ENCODE measurements at places on chromosomes 12 and 14.

DNA sequence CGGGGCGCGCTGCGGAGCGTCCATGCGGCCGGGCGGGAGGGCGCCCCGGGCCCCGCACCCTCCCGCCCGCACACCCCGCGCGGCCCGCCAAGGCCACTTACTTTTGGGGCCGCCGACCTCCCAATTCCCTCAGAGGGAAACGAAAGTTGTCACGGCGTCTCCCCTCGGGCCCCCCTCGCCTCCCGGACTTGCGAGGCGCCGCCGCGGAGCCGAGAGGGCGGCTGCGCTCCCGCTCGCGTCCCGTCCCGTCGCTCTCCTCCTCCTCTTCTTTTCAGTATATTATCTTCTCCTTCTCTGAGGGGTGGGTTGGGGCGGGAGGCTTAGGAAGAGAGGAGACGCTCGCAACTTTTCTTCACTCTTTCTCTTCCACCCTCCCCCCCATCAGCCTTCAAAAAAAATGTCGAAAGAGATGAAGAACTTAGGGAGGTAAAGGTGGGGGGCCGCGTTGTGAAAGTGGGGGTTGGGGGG, 613 bp downstream of the DUSP16 start:
- no peak for DNase-seq

- DNase-seq = no peak
Measured at GRCh38 chr12:81245907-81246570, 168.2 kb downstream of the ACSS3 start.

DNA sequence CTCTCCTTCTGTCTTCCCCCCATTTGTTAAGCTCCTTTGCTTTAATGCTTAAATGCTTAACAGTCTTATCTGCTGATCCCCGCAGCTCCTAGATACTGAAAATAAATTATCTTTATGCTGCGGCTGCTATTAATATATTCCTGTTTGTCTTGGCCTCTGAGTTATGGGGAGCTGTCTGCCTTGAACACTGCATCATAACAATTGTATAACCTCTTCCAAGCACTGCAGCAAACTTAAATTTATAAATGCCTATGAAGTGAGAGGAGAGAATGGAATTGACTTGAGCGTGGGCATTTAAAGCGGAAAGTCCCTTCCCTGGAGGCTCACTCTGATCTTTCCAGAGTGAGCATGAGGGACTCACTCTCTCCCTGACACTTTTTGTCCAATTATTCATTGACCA, 23.1 kb upstream of the DCP1B start:
- no peak for DNase-seq

- DNase-seq = no peak
Measured at GRCh38 chr12:104686196-104686595, 229.4 kb downstream of the CHST11 start.

GRCh38 chr12:4719821-4720636, at the start of gene GALNT8:
TSS of gene GALNT8 (plus strand) at chr12:4720400. CDS start at chr12:4720678, 278 bp downstream.
- DNase-seq = no peak

DNA sequence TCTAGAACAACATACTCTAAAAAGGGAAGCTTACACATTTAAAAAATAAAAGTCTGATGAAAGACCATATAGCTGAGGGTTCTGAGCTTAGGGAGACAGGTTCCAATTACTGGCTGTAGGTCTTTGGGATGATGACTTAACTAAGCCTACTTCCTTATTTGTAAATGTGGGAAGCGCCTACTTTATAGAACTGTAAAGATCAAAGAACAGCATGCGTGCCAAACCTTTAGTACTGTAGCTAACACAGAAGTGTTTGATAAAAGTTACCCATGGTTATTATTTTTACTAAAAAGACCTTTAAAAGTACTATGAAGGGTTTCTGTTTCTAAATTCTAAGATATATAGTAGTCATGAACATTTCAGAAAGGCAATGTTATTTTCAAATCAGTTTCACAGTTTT, 35.7 kb downstream of the STK38L start:
- no peak for DNase-seq

DNA sequence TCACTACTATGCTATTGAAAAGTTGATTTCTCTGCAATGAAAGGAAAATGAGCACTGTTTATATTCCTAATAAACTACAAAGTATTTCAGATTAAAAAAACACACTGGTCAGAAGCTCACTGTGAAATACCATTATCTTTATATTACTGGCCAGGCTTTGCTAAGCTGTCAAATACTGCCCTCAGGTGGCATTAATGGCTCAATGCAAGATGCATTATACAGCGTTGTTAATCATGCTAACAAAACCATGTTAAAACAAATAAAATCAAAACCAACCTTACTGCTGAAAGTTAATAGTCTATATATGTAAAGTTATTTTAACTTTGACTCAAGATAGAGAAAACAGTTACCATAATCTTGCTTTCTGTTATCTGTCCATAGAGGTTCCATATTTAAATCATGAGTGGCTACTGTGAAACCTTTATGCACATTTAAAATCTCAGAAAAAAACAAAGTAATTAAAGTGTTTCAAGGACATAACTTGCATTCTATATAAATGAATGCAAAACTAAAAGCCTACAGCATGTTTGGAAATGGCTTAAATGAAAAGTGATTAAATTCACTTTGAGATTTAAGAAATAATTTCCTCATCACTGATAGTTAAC, 121.7 kb downstream of the RALGAPA1 start:
- peak; percentile 60 for DNase-seq

DNA sequence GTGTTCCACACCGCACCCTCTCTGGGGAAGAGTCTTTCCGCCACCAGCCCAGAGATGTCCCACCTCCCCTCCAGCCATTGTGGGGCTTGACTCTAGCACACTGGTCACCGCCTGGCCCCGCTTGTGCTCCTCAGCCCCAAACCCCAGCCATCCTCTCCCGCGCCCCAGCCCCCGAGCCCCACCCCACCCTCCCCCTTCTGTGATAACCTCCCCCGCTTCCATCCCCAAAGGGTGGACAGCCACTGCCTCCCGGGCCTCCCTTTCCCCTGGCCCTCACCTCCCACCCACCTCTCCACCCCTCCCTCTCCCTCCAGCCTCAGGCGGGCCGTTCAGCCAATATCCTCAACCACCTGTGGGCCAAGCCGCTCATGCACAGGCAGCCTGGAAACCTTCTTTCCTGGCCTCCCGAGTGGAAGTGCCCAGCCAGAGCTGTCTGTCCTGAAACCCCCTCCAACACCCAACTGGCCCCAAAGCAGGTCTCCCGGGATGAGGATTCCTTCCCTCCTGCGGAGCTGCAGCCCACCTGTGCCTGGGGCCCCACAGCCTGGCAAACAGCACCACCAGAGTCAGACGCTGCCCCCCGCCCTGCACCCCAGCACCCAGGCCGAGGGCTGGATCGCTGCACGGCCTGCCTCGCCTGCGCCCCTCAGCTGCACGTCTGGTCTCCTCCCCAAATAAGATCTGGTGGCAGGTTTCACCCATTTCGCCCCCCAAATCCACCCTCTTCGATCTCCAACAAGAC, 27.1 kb upstream of the NUDT14 start:
- DNase-seq = no peak

DNA sequence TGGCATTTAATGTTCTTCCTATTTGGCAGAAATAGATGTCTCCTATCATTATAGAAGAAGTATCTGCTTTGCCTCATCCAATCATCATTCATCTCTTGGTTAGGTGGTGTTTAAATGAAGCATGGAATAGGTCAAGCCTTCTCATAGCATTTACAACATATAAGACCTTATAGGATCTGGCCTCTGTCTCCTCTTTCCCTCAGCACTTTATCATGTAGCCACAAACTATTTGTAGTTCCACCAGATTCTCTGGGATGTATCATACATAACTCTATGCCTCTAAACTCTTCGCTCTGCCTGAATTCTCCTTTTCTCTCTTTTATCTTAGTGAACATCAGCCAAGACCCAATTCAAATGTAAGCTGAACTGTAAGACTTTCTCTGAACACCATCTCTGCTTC, 20.7 kb downstream of the NAA25 start:
- no peak for DNase-seq

Data from cerebellar cortex (tissue), 1 donor.